ENCODE measurements at places on chromosomes 6 and 20. TPM values are rescaled to one million over a fixed set of nuclear protein-coding genes. Genes with fewer than 3 reads are reported as not detected.

DNA sequence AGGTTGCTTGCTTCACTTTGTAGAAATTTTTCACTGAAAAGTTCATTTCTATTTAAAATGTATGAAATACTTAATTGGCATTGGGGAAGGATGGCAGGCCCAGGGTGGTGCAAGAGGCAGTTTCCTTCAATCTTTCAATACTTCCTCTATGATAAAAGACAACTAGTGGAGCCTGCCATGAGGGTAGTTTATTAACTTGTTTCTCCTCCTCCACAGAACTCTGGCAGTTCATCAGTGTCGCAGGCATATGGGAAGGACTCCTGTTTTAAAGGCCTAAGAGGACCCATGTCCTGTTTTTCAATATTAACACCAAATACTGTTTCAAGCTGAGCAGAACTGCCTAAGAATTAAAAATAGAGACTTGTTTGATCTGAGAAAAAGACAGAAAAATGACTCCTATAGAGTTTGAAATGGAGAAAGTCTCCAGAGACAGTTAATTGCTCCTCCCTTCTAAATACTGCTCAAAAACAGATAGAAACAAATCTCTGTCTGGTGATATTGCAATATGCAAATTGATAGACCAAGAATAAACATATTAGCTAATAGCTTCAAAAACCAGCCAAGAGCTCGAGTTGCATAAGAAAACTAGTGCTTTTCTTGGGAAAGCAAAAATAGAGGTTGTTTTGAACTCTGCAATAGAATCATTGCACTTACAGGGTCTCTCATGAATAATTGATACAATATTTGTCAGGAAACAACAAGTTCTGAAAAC is 665.7 kb upstream of the SLC35B3 start:
- no peak overlapping the region for H3K27ac ChIP-seq
- no peak for DNase-seq
- H3K4me1 ChIP-seq: no peaks in the 10 kb centered on the region
- H3K36me3 ChIP-seq: no peaks in the 10 kb centered on the region

ZC2HC1B gene
- not detected for total RNA-seq

DNA sequence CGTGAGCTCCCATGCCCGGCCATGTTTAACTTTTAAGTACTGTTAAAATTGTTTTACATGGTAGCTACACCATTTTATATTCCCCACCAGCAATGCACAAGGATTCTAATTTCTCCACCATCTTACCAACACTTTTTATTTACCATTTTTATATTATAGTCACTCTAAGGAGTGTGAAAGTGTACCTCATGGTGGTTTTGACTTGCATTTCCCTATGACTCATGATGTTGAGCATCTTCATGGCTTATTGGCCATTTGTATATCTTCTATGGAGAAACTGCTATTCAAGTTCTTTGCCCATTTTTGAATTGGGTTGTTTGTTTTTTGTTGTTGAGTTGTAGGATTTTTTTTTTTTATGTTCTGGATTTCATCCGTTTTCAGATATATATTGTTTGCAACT is 15.6 kb upstream of the BPHL start:
- DNase-seq: peak; percentile 29
- no peak overlapping the region for H3K27ac ChIP-seq
- no peaks in the 10 kb centered on the region for H3K27me3 ChIP-seq

POM121L2 gene
- not detected for total RNA-seq

GRCh38 chr6:36660771-36661471 is 17.6 kb upstream of the CDKN1A start:
- no peaks in the 10 kb centered on the region for H3K36me3 ChIP-seq
- H3K4me1 ChIP-seq: peaks cover 25% of the 10 kb centered on the region
- peak overlapping the region; percentile 40 for H3K4me3 ChIP-seq

Data from GM23248 (cell line).